ENCODE measurements at places on chromosomes 2 and 18.
A peak's percentile ranks its signal among the peaks of the same experiment; 100 is the strongest.

DNA sequence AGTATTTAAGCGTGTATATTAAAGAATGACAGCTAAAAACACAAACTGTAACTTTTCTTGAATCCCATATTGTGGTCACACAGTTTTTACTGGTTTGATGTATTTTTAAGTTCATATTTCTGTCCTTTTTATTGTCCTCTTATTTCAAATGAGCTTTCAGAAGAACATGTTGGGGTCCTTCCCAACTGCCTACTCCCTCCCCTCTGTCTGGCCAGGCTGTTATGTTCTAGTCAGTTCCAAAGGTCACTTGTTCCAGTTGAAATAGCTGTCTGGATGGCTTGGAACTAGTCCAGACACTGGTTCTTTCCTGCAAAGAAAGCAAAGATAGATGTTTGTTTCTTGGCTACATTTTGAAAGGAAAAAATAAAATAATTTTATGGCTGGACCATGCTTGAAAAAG, 306.9 kb downstream of the GULP1 start:
- no peak for DNase-seq

GRCh38 chr2:148582679-148583511, 61.7 kb upstream of the EPC2 start:
- DNase-seq, result no peak

DNA sequence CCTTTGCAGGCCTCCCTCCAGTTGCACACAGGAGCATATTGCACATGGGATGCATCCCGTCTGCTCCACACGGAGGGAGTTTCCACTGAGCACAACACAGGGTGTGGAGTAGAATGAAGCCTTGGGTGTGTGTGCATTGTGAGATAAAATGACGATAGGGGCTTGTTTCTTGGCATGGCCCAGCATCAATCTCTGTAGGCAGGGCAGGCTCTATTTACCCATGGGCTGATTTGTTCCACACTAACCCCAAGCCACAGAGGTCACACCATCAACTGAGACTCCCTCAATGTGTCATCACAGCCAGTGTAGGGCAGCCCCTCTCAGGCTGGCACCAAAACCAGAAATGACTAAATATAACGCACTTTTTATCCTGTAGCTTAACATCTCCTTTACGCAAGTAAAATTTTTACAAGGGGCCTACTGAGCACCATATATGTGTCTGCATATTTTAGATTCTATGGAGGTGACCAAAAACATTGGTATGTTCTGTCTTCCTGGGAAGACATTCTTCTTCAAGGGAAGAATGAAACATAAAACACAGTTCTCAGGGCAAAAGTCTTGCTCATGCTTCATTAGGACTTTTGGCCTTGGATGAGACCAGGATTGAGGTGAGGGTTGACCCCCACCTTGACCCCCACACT, 2.7 kb upstream of the GKN1 start:
- DNase-seq, result peak; percentile 58

DNA sequence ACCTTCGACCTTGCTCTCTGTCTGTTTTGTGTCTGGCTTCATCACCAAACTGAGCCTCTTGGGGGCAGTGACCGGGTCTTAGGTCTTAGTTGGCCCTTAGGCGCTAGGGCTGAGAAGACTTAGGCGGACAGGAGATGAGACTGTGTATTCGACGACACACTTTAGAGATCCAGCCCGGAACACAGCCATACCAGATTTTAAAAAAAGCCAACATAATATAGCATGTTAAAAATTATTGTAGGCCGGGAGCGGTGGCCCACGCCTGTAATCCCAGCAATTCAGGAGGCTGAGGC, 9.5 kb upstream of the PROC start:
- DNase-seq, result no peak

- no peak for DNase-seq
These were observed 70.7 kb downstream of the CABLES1 start for GRCh38 chr18:23205980-23206379.

- DNase-seq, result no peak
These were observed 280.6 kb downstream of the NCKAP5 start for GRCh38 chr2:133287709-133288108.

- no peak for DNase-seq
These were observed 6.9 kb upstream of the CRIM1 start for GRCh38 chr2:36348721-36349120.

GRCh38 chr2:215775106-215775505, 238.2 kb downstream of the MREG start:
- no peak for DNase-seq

- DNase-seq, result peak; percentile 50
These were observed 59.6 kb downstream of the ATOH8 start for GRCh38 chr2:85813211-85813981.

Data from stimulated activated effector memory CD8-positive, alpha-beta T cell treated with anti-CD3 and anti-CD28 coated beads, Interleukin-12 subunit alpha, Interleukin-12 subunit beta, amount 100 ng/mL, for 72 hours (primary cell).